Right lung (tissue), 10 donors: ENCODE measurements at places on chromosomes 6 and 20. TPM values are rescaled to one million over a fixed set of nuclear protein-coding genes. Genes with fewer than 3 reads are reported as not detected.

DNA sequence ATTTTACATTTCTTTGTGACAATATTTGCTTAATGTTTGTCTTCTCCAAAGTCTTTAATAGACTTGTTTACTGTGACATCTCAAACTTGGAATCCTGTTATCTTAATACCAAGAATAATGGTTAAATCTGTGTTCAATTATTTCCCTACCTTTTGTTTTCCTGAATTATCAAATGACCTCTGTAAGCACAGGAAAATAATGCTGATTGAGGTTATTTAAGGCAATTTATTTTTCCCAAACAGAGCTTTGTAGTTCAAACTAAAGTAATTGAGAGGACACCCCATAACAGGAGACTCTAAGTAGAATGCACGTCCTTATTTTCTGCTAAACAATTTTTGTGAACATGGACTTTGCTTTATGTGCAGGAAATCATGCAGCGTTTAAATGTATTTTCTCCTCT is 195.0 kb downstream of the BTBD3 start:
- DNase-seq, result no peak

GRCh38 chr6:84403545-84403944 is 176.1 kb upstream of the CEP162 start:
- DNase-seq, result no peak

RBPJL gene
- polyA plus RNA-seq, result not detected

GRCh38 chr6:137427656-137428290 is 66.4 kb downstream of the OLIG3 start:
- DNase-seq, result no peak

GRCh38 chr6:51339728-51340127 is 521.1 kb downstream of the TFAP2B start:
- DNase-seq, result no peak

GRCh38 chr20:43046966-43047365 is 142.7 kb downstream of the PTPRT start:
- no peak for DNase-seq

GRCh38 chr20:59425572-59425971 is 125.2 kb downstream of the EDN3 start:
- no peak for DNase-seq
